CD4-positive, alpha-beta T cell treated with Interferon gamma for 1 hour (primary cell): ENCODE measurements at places on chromosomes 6 and 20.

- no peak for DNase-seq
These were observed 58.1 kb downstream of the NOL4L start for GRCh38 chr20:32527052-32527446.

GRCh38 chr6:52284131-52284459, 447 bp downstream of the MCM3 start:
- DNase-seq = no peak

DNA sequence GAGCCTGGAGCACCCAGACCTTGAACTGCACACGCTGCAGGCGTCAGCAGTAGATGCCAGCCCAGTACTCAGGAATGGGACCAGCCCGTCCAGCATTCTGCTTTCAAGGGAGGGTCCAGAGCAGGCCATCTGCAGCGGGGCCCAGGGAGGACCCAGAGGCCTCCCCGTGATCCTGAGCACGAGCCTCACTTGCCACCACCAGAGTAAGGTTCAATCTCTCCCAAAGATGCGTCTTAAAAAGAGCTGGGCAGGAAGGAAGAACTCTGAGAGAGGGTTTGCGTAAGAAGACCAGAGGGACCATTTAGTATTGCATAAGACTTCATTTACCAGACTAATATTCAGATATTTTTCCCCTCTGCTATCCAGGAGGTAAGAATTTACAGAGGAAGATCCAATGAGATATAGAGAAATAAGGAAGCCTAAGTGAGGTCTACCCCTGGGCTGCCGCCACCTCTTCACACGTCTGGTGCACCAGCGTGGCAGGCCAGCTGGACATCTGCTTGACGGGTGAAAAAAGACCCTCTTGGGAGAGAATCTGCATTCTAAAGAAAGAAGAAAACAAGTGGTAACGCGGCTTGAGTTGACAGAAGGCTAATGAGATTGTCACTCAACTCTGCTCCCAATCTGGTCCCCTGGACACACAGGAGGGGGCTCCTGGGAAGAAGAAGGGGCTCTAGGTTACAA, 107.3 kb downstream of the PRND start:
- peak; percentile 12 for DNase-seq

DNA sequence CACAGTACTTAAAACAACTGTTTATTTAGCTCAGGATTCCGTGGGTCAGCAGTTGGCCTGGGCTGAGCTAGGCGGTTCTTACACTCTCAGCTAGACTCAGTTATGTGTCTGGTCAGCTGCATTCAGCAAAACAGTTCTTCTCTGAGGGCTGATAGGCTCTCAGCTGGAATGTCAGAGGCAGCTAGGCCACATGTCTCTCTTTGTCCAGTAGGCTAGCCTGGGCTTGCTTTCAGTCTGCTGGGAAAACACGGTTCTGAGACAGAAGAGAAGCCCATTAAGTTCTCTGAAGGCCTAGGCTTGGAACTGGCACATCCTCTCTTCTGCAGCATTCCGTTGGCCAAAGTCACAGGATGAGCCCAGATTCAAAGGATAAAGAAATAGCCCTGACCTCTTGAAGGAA, 65.6 kb downstream of the TULP4 start:
- no peak for DNase-seq

DNA sequence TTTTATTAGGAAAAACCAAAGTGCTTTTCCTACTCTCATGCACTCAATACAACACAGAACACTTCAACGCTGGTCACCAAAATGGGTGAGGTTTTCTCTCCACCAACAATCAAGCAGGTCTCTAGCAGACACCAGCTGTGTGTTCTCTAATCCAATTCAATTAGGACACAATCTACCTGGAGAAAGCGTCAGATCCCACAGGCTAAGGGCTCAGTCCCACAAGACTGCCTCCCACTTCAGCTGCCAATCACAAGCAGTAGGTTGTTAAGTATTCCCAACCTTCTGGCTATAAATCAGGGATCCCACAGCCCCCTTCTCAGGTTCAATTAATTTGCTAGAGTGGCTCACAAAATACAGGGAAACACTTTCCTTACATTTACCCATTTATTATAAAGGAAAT, 47.7 kb downstream of the STMND1 start:
- DNase-seq = no peak

DNA sequence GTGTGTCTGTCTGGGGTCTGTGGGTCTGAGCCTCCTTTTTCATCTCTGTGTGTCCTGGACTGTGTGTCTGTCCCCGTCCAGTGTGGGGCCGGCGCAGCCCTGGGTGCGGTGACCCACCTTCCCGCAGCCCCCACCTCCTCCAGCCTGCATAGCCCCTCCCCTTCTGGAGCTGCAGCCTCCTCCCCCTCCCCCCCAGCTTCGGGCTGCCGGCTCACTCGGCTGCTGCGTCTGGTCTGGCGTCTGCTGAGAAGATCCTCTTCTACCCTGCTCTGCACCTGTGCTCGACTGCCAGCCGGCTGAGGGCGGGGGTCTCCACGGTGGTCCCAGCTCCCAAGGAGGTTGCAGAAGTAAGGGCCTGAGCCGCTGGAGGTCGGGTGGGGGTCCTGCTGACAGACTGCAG, 7.6 kb upstream of the LKAAEAR1 start:
- DNase-seq = no peak

DNA sequence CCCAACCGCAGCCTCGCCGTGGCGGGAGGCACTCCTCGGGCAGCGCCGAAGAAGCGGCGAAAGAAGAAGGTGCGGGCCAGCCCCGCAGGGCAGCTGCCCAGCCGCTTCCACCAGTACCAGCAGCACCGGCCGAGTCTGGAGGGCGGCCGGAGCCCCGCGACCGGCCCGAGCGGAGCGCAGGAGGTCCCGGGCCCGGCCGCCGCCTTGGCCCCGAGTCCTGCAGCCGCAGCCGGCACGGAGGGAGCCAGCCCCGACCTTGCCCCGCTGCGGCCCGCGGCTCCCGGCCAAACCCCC, 525 bp downstream of the PNRC1 start:
- no peak for DNase-seq

DNA sequence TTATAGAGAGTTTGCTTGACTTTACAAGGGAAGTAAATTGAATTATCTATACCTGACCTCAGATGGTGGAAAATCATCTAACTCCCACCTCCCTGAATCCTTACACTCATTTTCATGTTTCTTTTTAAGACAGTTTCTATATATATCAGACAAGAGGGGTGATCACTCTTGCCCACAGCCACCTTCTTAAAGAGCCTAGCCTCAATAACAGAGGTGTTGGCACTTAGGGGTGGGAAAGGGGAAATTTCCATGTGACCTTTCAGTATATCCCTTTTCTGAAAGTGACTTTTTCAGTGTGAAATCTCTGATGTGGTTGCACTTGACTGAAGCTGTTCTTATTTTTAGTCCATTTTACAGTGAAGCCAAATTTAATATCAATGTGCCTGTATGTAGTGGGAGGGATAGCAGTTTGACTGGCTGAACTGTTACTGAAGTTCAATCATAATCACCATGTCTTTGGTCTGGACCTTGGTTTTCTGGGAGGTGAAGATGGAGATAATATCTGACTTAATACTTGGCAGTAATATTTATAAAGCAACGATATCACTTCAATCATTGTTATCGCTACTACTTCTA, 141.3 kb downstream of the MAP3K7 start:
- no peak for DNase-seq

GRCh38 chr6:15500901-15501825, 161.7 kb downstream of the DTNBP1 start:
- DNase-seq = no peak

- DNase-seq = no peak
These were observed 2.4 kb downstream of the DSP start for GRCh38 chr6:7543789-7544424.

DNA sequence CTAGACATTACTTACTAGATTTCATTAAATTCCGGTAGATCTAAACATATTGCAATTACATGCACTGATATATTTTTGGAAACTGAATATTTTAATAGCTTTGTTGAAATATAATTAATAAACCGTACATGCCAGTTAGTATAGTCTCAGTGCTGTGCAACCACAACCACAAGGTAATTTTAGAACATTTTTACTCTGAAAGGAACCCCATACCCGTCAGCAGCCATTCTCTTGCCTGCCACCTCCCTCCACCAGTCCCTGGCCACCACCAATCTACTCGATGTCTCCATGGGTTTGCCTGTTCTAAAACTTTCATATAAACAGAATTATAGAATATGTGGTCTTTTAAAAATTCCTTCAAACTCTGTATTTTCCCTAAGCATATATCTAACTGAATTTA, 293.9 kb downstream of the THBS2 start:
- no peak for DNase-seq

- peak; percentile 38 for DNase-seq
These were observed 26.2 kb downstream of the SLC16A10 start for GRCh38 chr6:111113336-111114086.

DNA sequence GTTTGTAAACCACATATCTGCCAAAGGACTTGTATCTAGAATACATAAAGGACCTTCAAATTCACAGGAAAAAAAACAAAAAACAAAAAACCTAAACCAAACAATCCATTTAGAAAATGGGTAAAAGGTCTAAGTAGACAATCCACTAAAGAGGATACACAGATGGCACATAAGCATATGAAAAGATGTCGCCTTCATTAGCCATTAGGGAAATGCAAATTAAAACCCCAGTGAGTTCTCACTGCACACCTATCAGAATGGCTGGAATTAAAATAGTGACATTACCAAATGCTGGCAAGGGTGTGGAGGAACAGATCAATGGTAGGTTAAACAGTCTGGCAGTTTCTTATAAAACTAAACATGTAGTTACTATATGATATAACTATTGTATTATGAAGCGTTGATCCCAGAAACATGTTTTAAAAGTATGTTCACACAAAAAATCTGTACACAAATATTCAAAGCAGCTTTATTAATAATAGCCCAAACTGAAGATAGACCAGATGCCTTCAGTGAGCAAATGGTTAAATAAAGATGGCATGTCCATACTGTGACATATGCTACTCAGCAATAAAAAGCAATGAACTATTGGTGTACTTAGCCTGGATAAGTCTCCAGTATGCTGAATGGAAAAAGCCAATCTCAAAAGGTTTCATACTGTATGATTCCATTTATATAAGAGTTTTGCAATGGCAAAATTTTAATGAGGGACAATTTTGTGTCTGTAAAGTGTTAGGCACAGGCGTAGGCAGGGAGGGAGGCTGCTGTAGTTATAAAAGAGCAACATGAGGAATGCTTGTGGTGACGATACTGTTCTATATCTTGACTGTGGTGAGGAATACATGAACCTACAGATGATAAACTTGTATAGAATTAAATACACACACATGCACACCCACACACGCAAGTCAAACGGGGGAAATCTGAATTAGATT, 43.9 kb downstream of the PLCB1 start:
- no peak for DNase-seq
